ENCODE measurements at places on chromosomes 7 and 10.

DNA sequence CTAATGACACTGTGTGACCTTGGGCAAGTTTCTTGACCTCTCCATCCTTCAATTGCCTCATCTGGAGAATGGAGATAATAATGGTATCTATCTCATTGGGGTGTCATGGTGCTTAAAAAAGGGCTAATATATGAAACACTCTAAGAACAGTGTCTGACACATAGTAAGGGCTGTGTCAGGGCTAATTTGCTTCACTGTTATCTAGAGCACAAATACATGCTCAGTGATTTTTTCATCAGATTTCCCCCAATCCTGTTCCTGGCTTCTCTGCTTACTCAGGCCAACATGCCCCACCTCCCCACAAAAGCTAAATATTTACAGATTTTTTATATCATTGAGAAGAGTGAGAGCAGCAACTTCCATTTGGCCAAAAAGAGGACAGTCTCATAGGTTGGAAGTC lies 20.6 kb downstream of the WIPF3 start:
- DNase-seq: no peak

- DNase-seq: no peak
These were observed 658 bp downstream of the DMBT1 start for GRCh38 chr10:122561212-122561611.

GRCh38 chr10:90999512-91000172 lies 78.8 kb upstream of the ANKRD1 start:
- no peak for DNase-seq

DNA sequence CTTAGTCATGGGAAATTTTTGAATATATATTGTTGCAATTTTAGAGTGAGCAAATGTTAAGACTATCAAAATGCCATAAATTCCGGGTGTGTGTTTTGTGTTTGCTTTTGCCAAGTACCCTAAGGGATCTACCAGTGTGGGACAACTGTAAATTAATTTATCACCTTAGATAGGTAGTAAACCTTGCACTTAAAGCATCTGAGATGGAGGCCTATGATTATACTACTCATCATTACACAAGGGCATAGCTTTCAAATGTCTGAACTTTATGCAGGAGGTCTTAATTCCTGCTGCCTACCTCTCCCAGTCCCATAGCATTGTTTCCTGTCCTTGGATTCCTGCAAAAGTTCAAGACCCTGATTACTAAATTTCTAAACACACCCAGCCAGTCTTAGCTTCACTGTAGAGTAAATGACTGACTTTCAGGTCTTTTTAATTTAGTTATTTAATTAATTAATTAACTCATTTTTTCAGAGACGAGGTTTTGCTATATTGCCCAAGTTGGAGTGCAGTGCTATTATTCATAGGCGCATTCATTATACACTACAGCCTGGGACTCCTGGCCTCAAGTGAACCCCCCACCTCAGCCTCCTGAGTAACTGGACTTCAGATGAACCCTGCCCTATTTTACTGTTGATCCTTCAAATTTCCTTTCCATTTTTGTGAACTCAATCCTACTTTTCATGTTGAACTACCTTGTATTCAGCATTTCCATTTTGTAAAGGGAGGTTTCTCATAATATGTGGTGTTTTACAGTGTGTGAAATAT lies 47.0 kb downstream of the THSD7A start:
- no peak for DNase-seq

DNA sequence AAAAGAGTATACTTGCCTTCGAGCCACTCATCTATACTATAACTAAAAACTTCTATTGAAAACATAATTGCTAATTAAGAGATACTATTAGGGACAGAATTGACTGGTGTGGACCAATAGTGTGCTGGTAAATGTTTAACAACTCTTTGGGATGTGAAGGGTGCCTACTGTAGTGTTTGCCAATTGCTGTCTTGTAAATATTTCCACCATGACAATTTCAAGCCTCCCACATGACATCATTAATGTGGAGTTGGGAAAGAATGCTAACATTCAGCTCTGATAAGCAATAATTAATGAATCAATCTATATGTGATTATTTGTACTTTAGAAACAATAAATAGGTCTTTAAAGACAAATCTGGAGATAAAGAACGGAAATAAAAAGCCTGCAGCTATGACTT lies 136.8 kb downstream of the DGKB start:
- DNase-seq: no peak

GRCh38 chr7:146172112-146172511 lies 55.5 kb downstream of the CNTNAP2 start:
- no peak for DNase-seq

DNA sequence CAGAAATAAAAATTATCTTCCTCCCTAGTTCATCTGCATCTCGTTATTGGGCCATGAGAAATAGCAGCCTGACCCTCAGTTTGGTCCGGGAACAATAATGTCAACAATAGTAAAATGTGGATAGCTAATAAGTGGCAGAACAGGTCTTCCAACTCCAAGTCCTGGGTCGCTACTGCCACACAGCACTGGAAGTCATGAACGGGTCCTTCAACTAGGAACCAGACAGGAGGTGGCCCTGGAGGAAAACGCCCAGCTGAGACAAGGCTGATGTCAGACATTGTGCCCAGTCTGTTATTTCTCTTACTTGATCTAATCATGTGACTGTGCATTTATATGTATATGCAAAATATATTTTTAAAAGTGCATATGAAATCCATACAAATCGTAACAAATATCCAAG lies 51.8 kb downstream of the PYROXD2 start:
- no peak for DNase-seq

GRCh38 chr10:5643346-5644067 lies 22.9 kb downstream of the ASB13 start:
- no peak for DNase-seq

- no peak for DNase-seq
These were observed 280.8 kb upstream of the CDC14C start for GRCh38 chr7:48643431-48644013.

DNA sequence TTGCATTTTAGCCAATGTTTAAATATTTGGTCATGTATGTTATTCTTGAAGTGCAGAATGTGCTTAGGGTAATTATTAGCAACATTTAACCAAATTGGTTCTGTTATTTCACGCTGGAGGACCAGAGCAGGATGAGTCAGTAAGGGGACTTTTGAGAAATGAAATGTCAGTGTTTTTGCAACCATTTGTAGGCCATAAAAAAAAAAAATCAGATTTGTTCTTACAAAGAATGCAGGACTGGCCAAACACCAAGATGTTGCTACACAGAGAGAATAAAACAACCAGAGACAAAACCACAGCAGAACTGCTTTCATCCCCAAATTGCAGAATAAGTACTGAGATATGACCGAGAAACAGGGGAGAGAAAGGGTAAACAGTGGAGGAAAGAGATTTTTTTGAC lies 62.1 kb downstream of the TPST1 start:
- DNase-seq: no peak

- DNase-seq: no peak
These were observed 16.7 kb upstream of the SPOCK2 start for GRCh38 chr10:72105098-72105475.

DNA sequence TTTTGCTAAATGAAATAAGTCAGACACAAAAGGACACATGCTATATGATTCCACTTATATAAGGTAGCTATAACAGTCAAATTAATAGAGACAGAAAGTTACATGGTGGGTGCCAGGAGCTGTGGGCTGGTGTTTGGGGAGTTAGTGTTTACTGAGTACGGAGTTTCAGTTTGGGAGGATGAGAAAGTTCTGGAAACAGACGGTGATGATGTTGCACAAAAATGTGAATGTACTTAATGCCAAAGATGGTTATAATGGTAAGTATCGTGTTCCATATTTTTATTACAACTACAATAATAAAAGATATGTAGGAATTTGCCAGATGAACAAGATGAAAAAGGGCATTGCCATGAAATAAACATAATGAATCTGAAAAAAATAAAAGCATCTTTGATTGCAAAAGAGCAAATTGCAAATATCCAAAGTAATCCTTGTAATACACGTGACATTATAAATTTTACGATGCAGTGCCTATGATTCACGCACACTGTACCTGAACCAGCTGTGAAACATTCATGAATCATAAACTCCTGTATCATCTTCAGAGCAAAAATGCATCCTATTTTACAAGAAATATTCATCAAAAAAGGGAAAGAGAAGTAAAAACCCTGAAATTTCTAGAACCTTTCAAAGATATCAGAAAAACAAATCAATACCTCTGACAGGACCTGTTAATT lies 676.7 kb downstream of the PCDH15 start:
- DNase-seq: no peak

- no peak for DNase-seq
These were observed 135.5 kb downstream of the NPY start for GRCh38 chr7:24419511-24419910.

- no peak for DNase-seq
These were observed 22.5 kb downstream of the ZEB1 start for GRCh38 chr10:31341552-31341951.

- no peak for DNase-seq
These were observed 128.0 kb downstream of the USP6NL start for GRCh38 chr10:11483201-11484148.

DNA sequence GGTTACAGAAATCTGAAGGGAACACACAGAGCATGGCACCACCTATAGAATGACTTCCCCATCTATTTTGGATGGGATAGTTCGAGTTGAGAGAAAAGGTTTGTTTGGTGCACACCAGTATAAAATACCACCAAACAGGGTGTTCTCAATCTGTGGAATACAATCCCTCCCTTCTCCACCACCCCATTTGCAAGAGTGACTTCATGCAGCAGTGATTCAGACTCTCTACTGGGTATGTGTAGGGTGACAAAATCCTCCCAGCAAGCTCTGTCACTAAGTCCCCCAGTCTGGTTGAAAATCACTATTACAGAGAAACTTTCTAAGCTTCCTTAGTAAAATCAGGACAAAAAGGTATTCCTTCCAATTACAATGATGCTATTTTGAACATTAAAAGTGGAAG lies 69.0 kb downstream of the ANK3 start:
- no peak for DNase-seq

DNA sequence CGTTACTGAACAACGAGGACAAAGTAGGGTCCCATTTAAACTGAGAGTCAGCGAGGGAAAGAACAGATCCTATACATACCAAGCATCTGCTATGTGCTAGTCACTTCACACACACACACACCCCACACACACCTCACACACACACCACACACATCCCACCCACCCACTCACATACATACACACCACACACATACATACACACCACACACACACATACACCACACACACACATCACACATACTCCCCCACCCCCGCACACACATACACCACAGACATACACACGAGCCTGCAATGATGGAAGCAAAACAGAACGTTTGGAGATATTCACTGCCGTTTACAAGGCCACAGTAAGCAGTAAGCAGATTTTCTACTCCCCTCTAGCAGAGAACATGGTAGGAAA lies 607 bp upstream of the GRB10 start:
- DNase-seq: no peak

- no peak for DNase-seq
These were observed 80.5 kb downstream of the ABI1 start for GRCh38 chr10:26780106-26780792.

- no peak for DNase-seq
These were observed 23.0 kb downstream of the SMKR1 start for GRCh38 chr7:129525225-129525862.

- DNase-seq: no peak
These were observed 250.9 kb upstream of the TMEM72 start for GRCh38 chr10:44660271-44660670.

DNA sequence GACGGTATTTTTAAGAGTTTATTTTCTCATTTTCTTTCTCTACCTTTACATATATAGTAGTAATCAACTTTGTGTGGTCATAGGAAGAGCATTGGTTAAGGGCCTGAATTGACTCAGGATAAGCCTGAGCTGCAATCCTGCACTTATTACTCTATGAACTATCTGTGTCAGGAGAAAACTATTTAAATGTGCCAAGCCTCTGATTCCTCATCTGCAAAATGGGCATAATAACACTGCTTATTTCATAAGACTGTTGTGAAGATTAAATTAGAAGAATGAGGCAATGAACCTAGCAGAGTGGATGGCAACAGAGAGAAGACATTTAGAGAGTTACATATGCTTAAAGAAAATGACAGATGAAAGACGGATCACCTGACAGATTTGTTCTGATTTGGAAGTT lies 175.5 kb downstream of the RELN start:
- DNase-seq: no peak

DNA sequence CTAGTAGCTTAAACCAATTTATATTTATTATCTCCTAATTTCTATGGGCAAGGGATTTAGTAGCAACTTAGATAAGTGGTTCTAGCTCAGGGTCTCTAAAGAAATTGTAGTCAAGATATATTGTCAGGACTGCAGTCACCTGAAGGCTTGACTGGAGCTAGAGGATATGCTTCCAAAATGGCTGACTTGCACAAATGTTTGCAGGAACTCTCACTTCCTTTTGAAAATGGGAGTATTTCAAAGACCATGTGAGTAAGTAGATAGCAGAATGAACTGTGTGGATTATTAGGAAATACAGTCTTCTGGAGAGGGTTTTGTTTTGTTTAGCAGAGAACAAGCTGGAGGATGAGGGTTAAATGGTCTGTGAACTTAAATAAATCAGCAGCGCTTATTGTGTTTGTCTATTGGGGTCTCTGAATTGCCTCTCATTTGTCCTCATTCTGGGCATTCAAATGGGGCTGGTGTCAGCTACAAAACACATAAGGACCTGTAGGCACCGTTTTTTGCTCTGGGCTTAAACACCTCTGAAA lies 524.6 kb downstream of the LRMDA start:
- no peak for DNase-seq

- no peak for DNase-seq
These were observed 36.2 kb downstream of the BAG3 start for GRCh38 chr10:119687192-119688032.

DNA sequence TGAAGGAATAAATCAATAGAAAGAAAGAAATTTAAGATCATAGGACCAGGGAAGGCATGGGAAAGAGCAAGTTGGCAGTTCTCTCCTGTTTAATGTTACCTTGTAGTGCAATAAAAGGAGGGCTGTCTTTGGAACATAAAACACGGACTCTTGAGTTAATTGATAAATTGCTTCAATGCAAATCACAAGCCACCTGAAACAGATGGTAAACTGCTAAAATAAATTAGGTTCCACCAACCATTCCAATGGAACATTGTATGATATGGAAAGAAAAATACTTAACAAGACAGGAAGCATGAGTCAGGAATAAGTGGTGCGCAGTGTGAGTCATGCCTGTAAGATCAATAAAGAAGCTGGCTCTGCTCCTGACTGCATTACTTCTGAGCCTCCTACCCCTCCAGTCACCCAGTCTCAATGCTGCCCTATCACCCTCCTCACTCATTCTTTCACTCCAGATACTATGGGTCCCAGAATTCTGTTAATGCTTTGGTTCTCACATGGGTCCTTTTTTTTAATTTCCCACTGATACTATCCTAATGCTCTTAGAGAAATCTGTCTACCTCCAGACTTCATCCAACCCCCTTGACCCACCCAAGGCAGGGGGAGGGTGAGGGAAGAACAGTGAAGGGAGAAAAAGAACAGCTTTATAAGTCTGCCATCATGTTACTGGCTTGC lies 78.9 kb downstream of the LRRC17 start:
- DNase-seq: no peak

DNA sequence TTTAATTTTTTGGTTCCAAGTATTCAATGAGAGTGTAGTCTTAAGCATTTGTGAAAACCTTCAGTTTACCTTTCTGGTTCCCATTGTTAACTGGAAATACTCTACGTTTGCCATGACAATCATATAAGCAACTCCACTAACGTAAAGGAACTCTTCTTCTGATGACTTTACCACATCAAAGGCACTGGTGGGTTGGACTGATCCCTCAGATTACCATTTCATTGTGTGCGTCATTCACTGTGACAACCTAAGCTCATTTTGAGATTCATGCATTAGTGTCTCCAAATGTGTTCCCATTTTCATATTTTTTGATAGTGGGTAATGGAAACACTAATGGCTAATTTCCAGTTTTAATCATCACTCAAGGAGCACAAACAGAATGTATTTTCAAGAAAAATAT lies 119.9 kb upstream of the COL1A2 start:
- DNase-seq: no peak

Measured in T-helper 1 cell (primary cell).